CD4-positive, CD25-positive, alpha-beta regulatory T cell (primary cell): ENCODE measurements at places on chromosomes 13 and 19. TPM values are rescaled to one million over a fixed set of nuclear protein-coding genes. Genes with fewer than 3 reads are reported as not detected.

DNA sequence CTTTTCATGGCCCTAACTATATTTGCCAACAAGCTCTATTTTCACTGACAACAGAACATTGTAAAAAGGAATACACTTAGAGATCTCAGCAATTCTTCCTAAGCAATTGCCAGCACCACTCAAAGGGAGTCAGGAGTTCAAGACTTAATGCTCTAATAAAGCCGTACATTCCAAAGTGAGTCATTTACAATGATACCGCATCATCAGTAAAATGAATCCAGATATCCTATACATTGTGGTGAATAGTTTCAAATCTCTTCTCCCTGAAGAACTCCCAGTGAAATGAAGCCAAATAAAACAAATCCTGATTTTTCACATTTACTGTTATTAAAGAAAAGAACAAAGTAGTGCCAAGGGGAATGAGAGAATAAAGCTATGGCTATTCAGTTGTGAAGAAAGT, 2898.7 kb upstream of the PCDH20 start:
- no peak for DNase-seq
- no peaks in the 10 kb centered on the region for H3K27me3 ChIP-seq
- H3K4me1 ChIP-seq: no peaks in the 10 kb centered on the region
- no peak overlapping the region for H3K27ac ChIP-seq
- no peaks in the 10 kb centered on the region for H3K36me3 ChIP-seq

DNA sequence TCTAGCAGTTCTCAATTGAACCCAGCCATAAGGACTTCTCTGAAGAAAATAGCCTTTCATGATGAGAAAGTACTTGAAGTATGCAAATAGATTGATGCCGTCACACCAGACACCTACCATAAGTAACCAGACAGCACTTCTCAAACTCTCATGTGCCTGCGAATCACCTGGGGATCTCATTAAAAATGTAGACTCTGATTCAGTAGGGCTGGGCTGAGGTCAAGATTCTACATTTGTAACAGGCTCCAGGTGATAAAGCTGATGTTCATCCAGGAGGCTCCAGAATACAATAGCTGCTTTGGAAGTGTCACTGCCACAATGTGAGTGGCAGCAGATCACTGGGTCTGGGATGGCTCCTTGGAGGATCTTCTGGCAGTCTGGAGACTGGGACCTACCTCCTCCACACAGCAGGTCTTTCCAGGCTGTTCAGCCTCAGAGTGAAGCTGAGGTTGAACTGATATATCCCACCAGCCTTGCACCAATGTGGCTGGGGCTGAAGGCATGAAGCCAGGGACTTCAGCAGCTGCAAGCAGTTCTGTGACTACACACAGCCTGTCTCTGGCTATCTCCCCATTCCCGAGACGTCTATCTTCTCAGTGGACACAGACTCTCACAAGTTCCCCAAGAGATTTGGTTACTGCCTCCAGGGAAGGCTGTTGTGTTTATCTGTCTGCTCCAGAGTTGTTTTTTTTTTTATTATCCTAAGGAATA, 9.1 kb downstream of the MBNL2 start:
- no peak overlapping the region for H3K27ac ChIP-seq
- H3K4me1 ChIP-seq: peaks cover 18% of the 10 kb centered on the region
- peaks cover 13% of the 10 kb centered on the region for H3K36me3 ChIP-seq
- no peak for DNase-seq

DNA sequence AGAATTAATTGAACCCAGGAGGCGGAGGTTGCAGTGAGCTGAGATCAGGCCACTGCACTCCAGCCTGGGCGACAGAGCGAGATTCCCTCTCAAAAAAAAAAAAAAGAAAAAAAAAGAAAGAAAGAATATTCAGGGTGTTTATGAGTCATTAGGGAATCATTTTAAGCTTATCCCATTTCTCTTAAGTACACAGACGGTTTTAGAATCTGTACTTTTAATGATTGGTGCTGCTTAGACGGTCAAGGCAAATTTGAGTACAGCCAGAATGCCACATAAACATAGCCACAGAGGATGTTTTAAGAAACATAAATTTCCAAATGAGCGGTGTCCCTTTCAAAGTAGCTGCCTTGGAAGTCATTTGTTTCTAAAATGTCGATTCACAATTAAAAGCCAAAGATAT, 2.6 kb downstream of the SPRYD7 start:
- H3K4me3 ChIP-seq: no peak overlapping the region
- DNase-seq: no peak
- H3K4me1 ChIP-seq: peaks cover 22% of the 10 kb centered on the region
- no peaks in the 10 kb centered on the region for H3K27me3 ChIP-seq
- peaks cover 2% of the 10 kb centered on the region for H3K36me3 ChIP-seq
- no peak overlapping the region for H3K27ac ChIP-seq

DNA sequence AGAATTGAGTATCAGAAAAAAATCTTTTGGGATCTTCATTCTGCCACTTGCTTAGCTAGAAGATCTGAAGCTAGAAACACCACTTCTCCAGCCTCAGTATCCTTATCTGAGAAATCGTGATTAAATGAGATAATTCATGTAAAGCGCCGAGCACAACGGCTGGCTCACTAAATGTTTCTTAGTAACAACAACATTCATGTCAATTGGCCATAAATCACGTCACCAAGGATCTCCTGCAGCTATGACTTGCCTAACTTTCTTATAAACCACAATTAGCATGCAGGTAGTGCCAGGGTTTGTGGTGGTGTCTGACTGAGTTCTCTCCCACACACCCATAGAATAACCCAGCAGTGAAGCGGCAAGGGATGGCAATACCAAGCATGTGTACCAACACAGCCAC, 501.3 kb downstream of the EFNB2 start:
- H3K36me3 ChIP-seq: no peaks in the 10 kb centered on the region
- H3K4me3 ChIP-seq: no peak overlapping the region
- no peaks in the 10 kb centered on the region for H3K4me1 ChIP-seq
- H3K27ac ChIP-seq: no peak overlapping the region

- H3K27me3 ChIP-seq: no peaks in the 10 kb centered on the region
- DNase-seq: no peak
- H3K4me3 ChIP-seq: no peak overlapping the region
- no peaks in the 10 kb centered on the region for H3K4me1 ChIP-seq
- peaks cover 83% of the 10 kb centered on the region for H3K36me3 ChIP-seq
- H3K27ac ChIP-seq: no peak overlapping the region
Observed at GRCh38 chr19:14703833-14704232, 14.0 kb downstream of the ZNF333 start.

- no peak for DNase-seq
- H3K4me1 ChIP-seq: peaks cover 9% of the 10 kb centered on the region
- H3K27ac ChIP-seq: no peak overlapping the region
- H3K4me3 ChIP-seq: no peak overlapping the region
- peaks cover 11% of the 10 kb centered on the region for H3K27me3 ChIP-seq
Observed at GRCh38 chr13:24748061-24748400, 15.9 kb upstream of the RNF17 start.

DNA sequence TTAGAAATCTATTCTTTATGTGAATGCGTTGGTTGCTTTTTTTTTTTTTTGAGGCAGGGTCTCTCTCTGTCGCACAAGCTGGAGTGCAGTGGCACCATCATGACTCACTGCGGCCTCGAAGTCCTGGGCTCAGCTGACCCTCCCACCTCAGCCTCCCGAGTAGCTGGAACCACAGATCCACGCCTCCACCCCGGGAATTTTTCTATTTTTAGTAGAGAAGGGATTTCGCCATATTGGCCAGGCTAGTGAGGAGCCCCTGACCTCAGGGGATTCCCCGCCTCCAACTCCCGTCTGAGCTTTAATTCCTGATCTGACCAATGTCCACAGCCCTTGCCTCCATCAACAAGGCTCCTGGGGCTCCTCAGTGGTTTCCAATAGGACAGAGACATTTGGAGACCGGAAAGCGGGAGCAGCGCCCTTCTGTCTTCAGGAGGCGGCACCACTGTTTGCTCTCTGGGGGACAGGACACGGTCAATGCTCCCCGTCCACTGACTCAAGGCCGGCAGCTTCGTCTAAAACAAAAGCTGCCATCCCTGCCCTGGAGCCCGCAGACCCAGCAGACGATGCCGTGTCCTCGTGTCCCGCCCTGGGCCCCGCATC, 503 bp downstream of the TUBA3C start:
- H3K27ac ChIP-seq: no peak overlapping the region
- no peaks in the 10 kb centered on the region for H3K4me1 ChIP-seq
- no peak for DNase-seq
- no peaks in the 10 kb centered on the region for H3K27me3 ChIP-seq
- H3K36me3 ChIP-seq: no peaks in the 10 kb centered on the region

GRCh38 chr13:112210371-112210770, 143.4 kb downstream of the SOX1 start:
- H3K4me1 ChIP-seq: no peaks in the 10 kb centered on the region
- H3K36me3 ChIP-seq: no peaks in the 10 kb centered on the region
- H3K4me3 ChIP-seq: no peak overlapping the region
- H3K27me3 ChIP-seq: peaks cover 6% of the 10 kb centered on the region

Gene TNFSF13B
- total RNA-seq: 5.4 TPM

Gene ZNF829
- 4.8 TPM for total RNA-seq

Gene CPB2
- not detected for total RNA-seq

Gene ZNF350
- total RNA-seq: 25.4 TPM

Gene SYCN
- not detected for total RNA-seq

Gene THSD8
- 2.8 TPM for total RNA-seq

Gene GFY
- total RNA-seq: not detected

Gene C3
- total RNA-seq: not detected

Gene OR7C1
- total RNA-seq: not detected
